Hindlimb muscle (tissue), 1 donor: ENCODE measurements at places on chromosomes 6 and 20. TPM values are rescaled to one million over a fixed set of nuclear protein-coding genes. Genes with fewer than 3 reads are reported as not detected.

ZBP1 gene
- polyA plus RNA-seq, result not detected

LINC00237 gene
- polyA plus RNA-seq, result not detected

DNA sequence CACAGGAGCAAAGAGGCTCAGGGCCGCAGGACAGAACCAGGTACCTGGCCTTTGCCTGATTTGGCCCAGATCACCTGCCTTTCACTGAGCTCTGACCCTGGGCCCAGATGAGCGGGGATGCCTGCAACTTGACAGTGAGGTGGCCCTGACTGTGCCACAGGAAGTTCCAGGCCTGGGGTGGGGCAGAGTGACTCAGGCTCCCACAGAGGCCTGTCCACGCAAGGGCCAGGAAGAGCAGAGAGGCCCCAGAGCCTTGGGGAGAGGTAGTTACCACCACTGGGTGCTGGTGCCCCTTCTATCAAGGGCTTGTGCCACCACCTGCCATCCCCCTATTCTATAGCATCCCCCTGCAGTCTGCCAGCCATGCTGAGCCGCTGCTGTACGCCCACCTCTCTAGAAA lies 4.1 kb upstream of the NOL4L start:
- DNase-seq, result no peak

DNA sequence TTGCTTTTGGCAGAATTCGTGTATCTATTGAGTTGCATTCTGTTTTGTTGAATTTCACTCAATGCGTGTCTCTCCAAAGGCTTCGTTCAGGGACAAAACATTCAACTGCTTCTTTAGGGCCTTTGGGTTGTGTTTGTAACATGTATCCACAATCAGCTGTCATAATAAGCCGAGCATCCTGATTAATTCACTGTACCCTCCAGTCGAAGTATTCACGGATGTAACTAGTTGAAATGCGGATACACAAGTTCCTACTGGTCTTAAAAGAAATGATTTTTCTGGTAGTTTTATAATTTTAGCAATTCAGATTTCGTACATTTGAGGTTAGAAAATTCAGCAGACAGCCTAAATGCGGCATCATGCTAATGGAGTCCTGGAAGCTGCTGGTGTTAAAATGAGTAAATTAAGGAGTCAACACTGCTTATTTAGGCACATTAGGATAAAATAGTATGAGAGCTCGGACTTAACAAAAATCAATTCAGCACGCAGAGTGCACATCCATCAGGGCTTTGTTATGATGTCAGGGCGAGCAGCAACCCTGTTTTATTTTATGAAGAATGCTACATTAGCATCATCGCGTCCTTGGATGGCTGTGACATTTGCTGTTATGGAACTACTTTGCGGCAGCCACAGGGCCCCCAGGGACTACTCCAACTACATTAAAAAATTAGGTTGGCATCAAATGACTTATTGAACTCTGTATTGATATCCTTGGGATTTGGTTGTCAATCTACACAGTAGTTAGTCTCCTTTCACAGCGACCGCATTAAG lies 489.3 kb upstream of the FLRT3 start:
- DNase-seq, result no peak

DNA sequence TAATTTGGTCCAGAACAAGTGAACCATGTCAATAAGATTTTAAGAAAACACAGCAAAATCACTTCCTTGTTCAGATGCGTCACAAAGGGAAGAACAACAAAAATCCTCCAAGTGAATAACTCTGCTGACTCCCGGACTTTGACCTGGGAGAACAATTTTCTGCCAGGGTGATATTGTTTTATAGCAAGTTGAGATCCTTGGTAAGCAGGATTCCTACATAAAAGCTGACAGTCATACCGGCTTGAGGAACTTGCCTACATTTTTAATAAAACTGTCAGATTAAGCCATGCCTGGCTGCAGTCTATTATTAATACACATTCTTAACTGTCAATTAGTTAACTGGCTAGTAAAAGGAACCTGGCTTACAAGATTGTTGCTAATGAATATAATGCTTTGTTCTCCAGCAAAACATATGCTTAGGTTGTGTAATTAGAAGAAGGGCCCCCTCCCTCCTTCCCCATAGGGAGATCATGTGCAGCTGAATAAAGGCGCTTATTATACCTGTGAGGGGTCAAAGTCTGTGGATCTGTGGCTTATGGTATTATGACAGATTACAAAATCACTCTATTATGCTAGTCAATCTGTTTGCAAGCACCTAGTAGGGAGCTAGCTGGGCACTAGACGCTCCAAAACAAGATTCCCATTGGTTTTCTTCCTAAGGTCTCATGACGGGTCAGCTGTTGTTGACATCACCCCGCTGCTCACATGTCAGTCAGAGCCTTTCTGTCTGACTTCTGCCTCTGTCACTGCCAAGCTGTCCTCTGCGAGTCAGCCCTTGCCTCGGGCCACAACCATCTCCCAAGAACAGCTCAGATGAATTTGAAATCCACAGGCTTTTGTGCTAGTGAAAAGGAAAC lies 44.6 kb upstream of the SEC63 start:
- DNase-seq, result no peak

GRCh38 chr20:53032478-53032932 lies 60.3 kb downstream of the TSHZ2 start:
- peak; percentile 64 for DNase-seq

DNA sequence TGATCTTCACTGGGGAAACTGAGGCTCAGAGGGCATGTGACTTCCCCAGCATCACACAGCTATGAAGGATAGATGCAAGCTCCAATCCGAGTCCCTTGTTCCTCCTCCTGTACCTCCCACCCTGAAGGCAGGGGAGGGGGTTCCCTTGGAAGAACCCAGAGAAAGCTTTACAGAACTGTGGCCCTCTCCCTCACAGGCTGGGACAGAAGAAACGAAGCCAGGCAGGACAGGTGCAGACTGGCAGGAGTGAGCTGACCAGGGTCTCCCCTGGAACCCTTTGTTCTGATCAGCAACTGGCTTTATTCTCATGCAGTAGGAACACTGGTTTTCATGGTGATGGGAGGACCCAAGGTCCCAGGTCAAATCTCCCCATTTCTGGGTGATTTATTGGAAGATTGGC lies 90.2 kb downstream of the TMEM242 start:
- no peak for DNase-seq

DNA sequence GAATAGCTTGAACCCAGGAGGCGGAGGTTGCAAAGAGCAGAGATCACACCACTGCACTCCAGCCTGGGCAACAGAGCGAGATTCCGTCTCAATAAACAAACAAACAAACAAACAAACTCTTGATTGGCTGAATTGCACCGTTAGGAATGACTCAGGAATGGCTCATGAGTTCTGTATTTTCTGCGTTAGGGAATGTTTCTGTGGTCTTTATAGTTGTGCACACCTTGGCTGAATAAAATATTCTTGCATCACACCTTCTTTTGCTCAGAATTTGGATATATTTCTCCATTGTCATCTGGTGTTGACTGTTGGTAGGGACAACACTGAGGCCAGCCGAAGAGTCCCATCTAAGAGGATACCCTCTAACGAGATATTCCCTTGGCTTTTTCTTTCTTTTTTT lies 19.6 kb upstream of the PI16 start:
- no peak for DNase-seq

GRCh38 chr6:47740714-47741113 lies 41.1 kb upstream of the OPN5 start:
- no peak for DNase-seq

DNA sequence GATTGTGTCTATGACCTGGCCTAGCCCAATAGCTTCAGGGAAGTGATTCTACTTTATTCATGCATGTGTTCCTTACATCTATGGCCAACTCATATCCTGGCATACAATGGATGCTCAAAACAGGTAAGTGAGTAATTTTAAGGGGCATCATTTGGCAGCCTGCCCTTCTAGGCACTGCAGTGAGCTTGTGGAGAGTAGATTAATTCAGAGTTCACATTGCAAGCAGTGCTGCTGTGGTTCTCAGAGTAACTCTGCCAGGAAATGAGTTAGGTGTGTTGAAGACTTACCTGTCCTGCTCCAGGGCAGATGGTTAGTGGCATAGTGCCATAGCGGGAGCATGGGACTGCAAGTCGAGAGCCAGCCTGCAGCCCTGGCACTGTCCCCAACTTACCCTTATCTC lies 158.0 kb downstream of the SCP2D1 start:
- no peak for DNase-seq

- DNase-seq, result no peak
These were observed 547.7 kb upstream of the ID4 start for GRCh38 chr6:19289457-19289856.
